ENCODE measurements at places on chromosomes 4 and X. TPM values are rescaled to one million over a fixed set of nuclear protein-coding genes. Genes with fewer than 3 reads are reported as not detected.

- DNase-seq = peak; percentile 96
These were observed 144.1 kb downstream of the SOWAHB start for GRCh38 chr4:76753814-76754213.

- no peak for DNase-seq
These were observed 282.4 kb downstream of the ANK2 start for GRCh38 chr4:113331811-113332210.

ETDB gene
- total RNA-seq = not detected

GRCh38 chrX:49171752-49172279, at the start of gene PLP2:
TSS of gene PLP2 (plus strand) at chrX:49171898. CDS start at chrX:49172001, 103 bp downstream.
- peak; percentile 57 for DNase-seq

- DNase-seq = no peak
These were observed 94.4 kb downstream of the NLGN4X start for GRCh38 chrX:6134255-6134654.

- DNase-seq = no peak
These were observed 2.0 kb upstream of the KLHL34 start for GRCh38 chrX:21660156-21660555.

GRCh38 chr4:133891011-133891410, 310.6 kb downstream of the PABPC4L start:
- no peak for DNase-seq

GRCh38 chr4:176303938-176304337, 15.8 kb upstream of the SPCS3 start:
- no peak for DNase-seq

DNA sequence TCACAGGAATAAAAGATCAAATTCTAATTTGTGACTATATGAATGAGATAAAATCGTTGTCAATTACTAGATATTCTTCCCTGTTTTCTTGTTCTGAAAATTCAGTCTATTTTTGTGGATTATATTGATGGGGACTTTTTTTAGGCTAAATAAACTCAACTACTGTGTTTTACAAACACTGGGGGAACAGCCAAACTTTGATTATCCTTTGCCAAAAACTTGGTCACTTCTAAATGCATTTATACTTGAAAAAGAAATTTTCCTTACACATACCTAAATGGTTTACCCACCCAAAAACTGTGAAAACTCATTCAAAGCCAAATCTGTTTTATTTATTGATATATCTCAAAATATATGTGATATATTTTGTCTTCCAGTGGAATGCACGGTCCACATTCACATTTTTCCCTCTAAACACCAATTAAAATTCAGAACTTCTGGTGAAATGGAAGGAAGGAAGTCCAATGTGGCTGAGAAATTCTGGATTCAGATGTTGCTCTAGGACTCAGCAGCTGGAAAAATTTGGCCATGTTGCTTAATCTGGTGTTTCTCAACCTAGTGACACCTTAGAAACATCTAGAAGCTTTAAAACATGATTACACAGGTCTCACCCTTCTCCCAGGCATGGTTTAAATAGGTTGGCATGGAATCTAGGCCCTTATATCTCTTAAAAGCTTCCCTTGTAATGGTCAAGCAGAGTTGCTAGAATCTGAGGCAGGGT, 28.6 kb upstream of the ARHGAP24 start:
- DNase-seq = no peak

DNA sequence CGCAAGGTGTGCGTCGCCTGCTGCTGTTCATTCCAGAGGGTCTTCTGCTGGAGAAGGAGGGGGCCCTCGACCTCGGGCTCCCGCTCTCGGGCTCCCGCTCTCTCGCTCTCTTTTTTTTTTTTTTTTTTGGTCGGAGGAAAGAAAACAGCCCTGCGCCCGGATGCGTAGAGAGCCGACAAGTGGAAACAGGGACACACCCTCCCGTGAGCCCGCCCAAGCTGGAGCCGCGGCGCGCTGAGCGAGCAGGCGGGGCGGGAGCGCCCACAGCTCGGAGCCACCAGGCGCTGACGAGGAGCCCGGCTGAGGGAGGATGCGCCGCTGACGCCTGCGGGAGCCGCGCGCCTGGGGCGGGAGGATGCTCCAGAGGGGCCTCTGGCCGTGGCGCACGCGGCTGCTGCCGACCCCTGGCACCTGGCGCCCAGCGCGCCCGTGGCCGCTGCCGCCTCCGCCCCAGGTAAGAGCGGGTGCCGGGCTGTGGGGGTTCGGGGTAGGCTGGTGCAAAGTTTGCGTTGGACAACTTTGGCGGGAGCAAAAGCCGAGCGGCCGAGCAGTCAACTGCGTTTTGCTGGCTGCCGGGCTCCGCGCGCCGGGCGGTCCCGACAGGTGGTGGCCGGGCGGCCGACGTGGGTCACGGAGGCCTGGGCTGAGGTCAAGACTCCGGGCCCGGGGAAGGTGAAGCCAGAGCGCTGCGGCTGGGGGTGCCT, at the start of gene MCUB:
TSS of gene MCUB (plus strand) at position 264 of the 704 bp plus-strand sequence. CDS start at position 356, 92 bp downstream.
- peak; percentile 94 for DNase-seq

RIPPLY1 gene
- not detected for total RNA-seq

GRCh38 chrX:11239230-11239629, 54.0 kb upstream of the AMELX start:
- DNase-seq = peak; percentile 15

DNA sequence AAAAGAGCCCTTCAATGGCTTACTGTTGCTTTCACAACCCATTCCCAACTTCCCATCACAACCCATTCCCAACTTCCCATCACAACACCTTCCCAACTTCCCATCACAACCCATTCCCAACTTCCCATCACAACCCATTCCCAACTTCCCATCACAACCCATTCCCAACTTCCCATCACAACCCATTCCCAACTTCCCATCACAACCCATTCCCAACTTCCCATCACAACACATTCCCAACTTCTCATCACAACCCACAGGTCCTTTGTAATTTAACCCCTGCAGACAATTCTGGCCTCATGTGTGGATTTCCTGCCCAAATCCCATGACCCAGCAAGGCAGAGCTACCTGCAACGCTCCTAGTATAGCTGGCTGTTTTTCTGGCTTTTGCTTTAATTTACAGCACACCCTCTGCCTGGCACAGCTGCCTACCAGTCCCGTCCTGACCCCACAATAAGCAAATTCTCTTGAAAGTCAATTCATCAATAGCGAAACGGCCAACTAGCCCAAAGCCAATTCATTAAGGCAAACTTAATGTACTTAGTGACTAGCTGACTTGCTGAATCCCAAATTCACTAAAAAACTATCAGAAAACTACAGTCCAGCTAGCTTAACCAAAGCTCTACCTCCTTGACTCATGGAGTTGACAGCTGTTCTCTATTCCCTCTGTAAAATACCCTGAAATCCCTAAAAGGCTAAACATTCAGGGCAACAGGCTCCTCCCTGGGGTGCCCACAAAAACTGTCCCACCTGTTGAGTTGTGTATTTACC, 75.6 kb downstream of the AFAP1 start:
- peak; percentile 42 for DNase-seq

- no peak for DNase-seq
These were observed 116.4 kb upstream of the BEND4 start for GRCh38 chr4:42268824-42269223.

GRCh38 chrX:153433781-153434285, 12.0 kb downstream of the TREX2 start:
- DNase-seq = no peak

DNA sequence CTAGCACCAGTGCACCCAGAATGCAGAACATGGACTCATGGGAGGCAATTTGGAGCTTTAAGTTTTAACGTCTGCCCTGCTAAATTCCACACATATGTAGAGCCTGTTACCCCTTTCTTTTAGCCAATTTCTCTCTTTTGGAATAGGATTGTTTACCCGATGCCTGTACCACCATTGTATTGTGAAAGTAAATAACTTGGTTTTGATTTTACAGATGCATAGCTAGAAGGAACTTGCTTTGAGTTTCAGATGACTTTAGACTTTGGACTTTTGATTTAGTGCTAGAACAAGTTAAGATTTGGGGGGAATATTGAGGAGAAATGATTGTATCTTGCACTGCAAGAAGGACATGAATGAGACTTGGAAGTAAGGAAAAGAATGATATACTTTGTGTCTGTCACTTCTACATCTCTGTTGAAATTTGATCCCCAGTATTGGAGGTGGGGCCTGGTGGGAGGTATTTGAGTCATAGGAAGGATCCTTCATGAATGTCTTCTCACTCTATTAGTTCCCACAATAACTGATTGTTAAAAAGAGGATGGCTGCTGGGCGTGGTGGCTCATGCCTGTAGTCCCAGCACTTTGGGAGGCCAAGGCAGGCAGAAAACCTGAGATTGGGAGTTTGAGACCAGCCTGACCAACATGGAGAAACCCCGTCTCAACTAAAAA, 794.8 kb upstream of the LCORL start:
- peak; percentile 66 for DNase-seq

DNA sequence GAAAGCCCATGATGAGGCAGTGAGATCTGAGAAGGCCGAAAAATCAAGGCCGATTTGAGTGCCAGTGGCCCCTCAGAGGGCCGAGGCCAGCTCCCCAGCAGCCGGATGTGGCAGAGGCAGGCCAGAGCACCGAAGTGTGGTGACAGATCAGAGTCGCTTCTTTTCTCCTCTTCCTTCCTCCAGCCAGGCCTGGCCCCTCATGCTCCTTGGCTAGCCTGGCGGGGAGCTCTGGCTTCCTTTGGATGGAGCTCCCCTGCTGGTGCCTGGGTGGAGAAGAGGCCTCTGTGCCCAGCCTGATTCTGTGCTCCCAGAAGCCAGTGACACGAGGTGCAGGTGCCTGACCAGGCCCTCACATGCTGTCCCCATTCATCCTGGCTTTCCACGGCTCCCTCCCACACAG, 127.2 kb upstream of the PABPC4L start:
- DNase-seq = no peak

GRCh38 chr4:131309628-131310027, 1839.5 kb upstream of the PCDH10 start:
- DNase-seq = no peak

- no peak for DNase-seq
These were observed 4.0 kb downstream of the TXK start for GRCh38 chr4:48130100-48130499.

Data from HT1080 (cell line).